Effector CD8-positive, alpha-beta T cell (primary cell): ENCODE measurements at places on chromosomes 7 and 10.

GRCh38 chr10:117590101-117590875 is 47.7 kb downstream of the EMX2 start:
- no peak for DNase-seq

GRCh38 chr10:121324678-121325213 is 273.5 kb downstream of the FGFR2 start:
- no peak for DNase-seq

GRCh38 chr10:34544400-34544799 is 270.7 kb downstream of the PARD3 start:
- no peak for DNase-seq

DNA sequence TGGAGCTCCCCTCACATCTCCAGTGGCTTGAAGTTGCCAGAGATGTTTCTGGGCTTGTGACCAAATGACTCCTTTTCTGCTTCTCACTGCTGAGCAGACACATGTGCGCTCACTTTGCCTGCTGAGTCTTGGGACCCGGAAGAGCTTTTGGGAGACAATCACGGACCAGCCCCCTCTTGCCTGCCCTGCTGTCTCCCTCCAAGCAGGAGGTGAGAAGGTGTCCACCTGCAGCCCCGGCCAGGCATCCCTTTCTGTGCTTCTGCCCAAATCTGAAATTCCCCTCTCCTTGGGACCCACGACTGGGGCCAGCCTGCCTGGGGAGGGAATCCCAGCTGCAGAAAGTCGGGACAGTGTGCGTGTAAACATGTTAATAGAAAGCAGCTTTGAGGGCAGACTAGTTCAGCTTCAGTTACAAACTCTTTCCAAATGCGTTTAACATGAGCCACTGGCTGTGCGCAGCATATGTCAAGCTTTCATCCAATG is 31.7 kb downstream of the HTRA1 start:
- no peak for DNase-seq

DNA sequence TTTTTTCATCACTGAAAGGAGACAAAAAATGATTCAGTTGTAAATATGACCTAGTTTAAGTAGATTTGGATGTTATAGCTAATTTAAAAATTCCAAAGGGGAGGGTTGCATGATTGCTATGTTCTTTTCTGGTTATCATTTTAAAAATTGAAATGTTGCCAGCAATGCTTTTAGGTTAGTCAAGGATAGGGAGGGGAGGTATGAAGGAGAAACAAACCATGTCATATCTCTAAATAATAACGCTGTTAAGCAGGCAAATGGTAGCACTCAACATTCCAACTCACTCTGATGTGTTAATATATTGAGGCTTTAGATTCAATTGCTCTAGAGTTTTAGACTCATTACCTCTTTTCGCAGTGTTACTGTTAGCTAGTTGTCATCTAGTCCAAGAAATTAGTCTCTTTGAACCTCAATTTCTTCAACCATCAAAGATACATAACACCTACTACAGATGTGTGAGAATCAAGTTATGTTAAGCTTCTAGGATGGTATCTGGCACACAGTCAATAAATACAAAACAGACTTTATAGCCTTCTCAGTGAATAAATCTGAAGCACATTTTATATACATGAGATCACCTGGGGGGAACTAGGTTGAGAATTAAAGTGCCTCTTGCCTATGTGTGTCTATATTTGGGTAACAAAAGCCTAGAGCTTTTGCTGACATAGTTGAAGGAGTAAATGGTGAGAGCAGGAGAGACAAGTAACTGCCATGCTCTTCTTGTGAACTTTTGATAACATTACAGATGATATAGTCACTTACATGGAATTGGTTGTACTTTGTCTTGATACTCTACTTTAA is 124.9 kb downstream of the CSTF2T start:
- DNase-seq = no peak

DNA sequence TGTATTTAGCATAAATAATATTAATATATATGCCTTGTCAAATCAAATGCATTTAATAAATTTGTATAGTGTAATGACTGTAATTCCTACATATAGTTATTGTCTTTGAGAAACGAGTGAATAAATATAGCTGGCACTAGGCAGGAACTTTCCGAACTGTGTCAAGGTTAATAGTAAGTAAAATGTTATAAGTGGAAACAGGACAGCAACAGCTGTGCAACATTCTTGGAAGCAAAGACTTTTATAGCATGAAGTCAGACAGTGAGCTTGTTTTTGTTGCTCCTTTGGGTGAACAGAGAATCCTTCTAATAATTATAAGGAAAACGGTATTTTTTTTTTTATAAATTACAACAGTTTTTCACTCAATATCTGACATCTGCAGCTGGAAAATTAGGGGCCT is 14.0 kb upstream of the EXOC6 start:
- DNase-seq = no peak

GRCh38 chr10:31650010-31650409 is 278.6 kb downstream of the ARHGAP12 start:
- DNase-seq = no peak
